Gastrocnemius medialis (tissue), 4 donors: ENCODE measurements at places on chromosomes 5 and 9. TPM values are rescaled to one million over a fixed set of nuclear protein-coding genes. Genes with fewer than 3 reads are reported as not detected.

PPP2R2B gene
- 0.19 TPM for total RNA-seq

TNFSF8 gene
- 0.76 TPM for total RNA-seq

PCSK1 gene
- total RNA-seq: not detected

C5orf47 gene
- not detected for total RNA-seq

PHPT1 gene
- 98.8 TPM for total RNA-seq

STING1 gene
- 10.1 TPM for total RNA-seq

ORM2 gene
- 6.3 TPM for total RNA-seq

SHLD3 gene
- total RNA-seq: 2.8 TPM

GPR21 gene
- total RNA-seq: not detected

ADGRV1 gene
- 0.41 TPM for total RNA-seq

RAI14 gene
- total RNA-seq: 3.6 TPM

CBY3 gene
- not detected for total RNA-seq

CTSV gene
- not detected for total RNA-seq

DIPK1B gene
- total RNA-seq: 3.8 TPM

RASEF gene
- total RNA-seq: 0.16 TPM

FOXD4 gene
- 1.1 TPM for total RNA-seq

PIP5KL1 gene
- not detected for total RNA-seq

HAND1 gene
- not detected for total RNA-seq

PCDHA13 gene
- not detected for total RNA-seq

IFNA2 gene
- total RNA-seq: not detected

CCL27 gene
- not detected for total RNA-seq

SEMA5A gene
- total RNA-seq: 2.3 TPM

SHOC1 gene
- total RNA-seq: not detected

MARCHF3 gene
- total RNA-seq: 4.2 TPM

SURF1 gene
- total RNA-seq: 33.8 TPM

ARL14EPL gene
- total RNA-seq: 0.11 TPM

NOP16 gene
- 35.2 TPM for total RNA-seq

SHC3 gene
- total RNA-seq: 0.29 TPM

NOL6 gene
- 30.3 TPM for total RNA-seq

MCC gene
- 11.9 TPM for total RNA-seq

KIAA0825 gene
- total RNA-seq: 2.5 TPM

IGFBPL1 gene
- not detected for total RNA-seq

ZFP62 gene
- 10.4 TPM for total RNA-seq

ERCC6L2 gene
- 46.2 TPM for total RNA-seq

CDC25C gene
- total RNA-seq: not detected

SPINK6 gene
- total RNA-seq: not detected

SCGB3A2 gene
- not detected for total RNA-seq

C5orf58 gene
- not detected for total RNA-seq

COQ4 gene
- total RNA-seq: 26.5 TPM
